ENCODE measurements at places on chromosomes 2 and 18. TPM values are rescaled to one million over a fixed set of nuclear protein-coding genes. Genes with fewer than 3 reads are reported as not detected.

DNA sequence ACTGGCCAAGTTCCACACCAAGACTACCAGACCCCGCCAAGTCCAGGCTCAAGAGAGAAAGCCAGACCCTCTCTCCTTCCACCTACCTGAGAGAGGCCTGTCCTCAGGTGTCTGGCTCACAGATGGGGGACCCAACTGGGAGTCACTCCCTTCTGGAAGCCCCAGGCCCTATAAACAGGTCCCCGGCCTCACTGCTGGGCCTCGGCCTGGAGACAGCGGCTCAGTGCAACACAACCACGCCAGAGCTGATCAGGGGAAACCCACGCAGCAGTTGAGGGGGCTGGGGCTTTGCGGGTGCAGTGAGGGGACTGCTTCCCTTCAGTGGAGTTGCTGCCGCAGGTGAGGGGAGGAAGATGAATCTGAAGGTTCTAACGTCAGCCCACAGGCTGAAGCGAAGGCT lies 22.8 kb upstream of the C1QL2 start:
- no peak for DNase-seq

Gene CHRNG
- not detected for total RNA-seq

- DNase-seq: peak; percentile 72
Observed at GRCh38 chr2:20227894-20228505, 3.1 kb upstream of the SDC1 start.

Gene CFAP65
- not detected for total RNA-seq

DNA sequence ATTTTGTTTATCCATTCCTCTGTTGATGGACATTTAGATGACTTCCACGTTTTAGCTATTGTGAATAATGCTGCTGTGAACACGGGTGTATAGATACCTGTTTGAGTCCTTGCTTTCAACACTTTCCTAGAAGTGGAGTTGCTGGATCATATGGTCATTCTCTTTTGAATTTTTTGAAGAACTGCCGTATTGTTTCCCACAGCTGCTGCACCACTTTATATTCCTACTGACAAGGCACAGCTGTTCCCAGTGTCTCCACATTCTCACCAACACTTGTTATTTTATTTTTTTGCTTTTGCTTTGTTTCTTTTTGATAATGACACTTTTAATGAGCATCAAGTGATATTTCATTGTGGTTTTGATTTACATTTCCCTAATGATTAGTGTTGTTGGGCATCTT lies 41.4 kb upstream of the KCNJ13 start:
- no peak for DNase-seq

GRCh38 chr2:141063406-141063805 lies 1067.4 kb downstream of the LRP1B start:
- DNase-seq: no peak

- no peak for DNase-seq
Observed at GRCh38 chr2:100592226-100592625, 29.4 kb downstream of the PDCL3 start.

Gene LTBP1
- total RNA-seq: 124 TPM

GRCh38 chr18:34647251-34647650 lies 62.8 kb upstream of the DTNA start:
- no peak for DNase-seq

GRCh38 chr2:38797953-38798352 lies 19.9 kb downstream of the GEMIN6 start:
- no peak for DNase-seq

DNA sequence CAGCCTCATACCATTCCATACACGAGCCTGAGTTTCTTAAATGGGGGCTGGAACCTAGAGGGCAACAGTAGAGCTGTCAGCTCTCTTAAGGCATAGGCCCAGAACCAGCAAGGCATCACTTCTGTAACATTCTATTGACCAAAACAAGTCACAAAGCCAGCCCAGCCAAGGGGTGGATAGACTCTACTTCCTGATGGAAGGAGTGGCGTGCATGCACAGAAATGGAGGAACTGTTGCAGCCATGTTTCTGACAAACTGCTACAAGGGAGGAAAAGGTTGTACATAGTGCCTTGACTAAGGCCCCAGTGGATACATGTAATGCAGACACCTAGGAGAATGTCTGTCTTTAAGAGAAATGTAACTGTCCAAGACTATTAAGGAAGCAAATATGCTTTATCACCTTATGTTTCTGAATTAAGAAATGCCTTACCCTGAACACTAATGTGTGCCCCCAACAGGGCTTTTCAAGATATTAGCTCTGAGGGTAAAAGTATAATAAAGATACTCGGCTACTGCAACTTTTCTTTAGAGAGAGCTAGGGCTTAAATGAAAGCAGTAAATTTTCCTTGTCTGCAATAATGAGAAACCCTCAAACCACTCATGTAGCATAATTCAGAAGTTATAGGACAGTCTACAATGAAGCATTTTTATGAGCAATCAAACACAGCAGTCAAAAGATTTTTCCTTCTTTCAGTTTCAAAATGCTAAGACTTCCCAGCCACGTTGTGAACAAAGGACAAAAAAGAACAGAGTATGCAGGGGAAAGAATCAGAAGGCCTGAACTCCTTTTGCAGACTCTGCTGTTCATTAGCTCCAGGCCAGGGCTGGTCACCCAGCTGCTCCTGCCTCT lies 35.1 kb upstream of the CDC42EP3 start:
- DNase-seq: no peak

Gene ABCA12
- not detected for total RNA-seq

- no peak for DNase-seq
Observed at GRCh38 chr2:48722391-48722790, 33.1 kb downstream of the LHCGR start.

Gene HOXD12
- total RNA-seq: not detected

DNA sequence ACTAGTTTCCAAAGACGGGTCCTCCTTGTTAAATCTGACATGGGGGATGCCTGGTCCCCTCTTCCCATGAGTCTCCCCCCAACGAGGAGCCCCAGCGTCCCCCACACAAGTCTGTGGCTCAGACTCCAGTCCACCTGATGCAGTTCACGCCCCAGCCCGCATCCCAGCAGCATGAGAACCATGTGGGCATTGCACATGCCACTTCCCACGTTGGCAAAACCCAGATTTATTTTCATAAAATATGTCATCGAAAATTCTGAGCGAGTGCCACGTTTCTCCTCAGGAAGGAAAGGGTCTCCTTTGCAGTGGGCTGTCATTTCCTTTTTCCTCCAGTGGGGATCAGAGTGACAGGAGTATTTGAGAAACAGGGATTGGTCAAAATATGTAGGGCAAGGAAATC lies 45.7 kb upstream of the TPO start:
- no peak for DNase-seq

Gene HOXD13
- not detected for total RNA-seq

Gene KCNE4
- 1.7 TPM for total RNA-seq

Gene MALL
- total RNA-seq: 19.6 TPM

- DNase-seq: no peak
Observed at GRCh38 chr2:159267921-159268320, 18.6 kb downstream of the WDSUB1 start.

GRCh38 chr2:240589375-240589774 lies 2.8 kb downstream of the CAPN10 start:
- peak; percentile 58 for DNase-seq

Gene CNTNAP5
- not detected for total RNA-seq

DNA sequence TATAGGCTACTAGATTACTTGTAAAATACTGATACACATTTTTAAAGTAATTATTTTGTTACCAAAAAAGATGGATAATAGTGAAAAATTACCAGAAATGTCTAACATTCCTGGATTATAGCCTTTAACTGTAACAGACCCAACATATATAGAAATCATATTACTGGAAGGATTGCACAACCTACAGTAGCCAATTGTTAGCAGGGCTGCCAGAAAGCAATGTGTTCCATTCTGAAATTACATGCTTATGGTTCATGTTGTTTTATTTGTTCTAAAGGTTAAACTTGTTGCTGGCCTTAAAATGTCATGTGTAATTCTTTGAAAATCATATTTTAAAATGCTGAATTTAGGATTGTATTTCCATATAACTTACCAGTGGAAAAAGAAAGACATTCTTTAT lies 793.6 kb upstream of the ACVR2A start:
- no peak for DNase-seq

GRCh38 chr2:30936977-30937376 lies 129.7 kb upstream of the CAPN13 start:
- no peak for DNase-seq

DNA sequence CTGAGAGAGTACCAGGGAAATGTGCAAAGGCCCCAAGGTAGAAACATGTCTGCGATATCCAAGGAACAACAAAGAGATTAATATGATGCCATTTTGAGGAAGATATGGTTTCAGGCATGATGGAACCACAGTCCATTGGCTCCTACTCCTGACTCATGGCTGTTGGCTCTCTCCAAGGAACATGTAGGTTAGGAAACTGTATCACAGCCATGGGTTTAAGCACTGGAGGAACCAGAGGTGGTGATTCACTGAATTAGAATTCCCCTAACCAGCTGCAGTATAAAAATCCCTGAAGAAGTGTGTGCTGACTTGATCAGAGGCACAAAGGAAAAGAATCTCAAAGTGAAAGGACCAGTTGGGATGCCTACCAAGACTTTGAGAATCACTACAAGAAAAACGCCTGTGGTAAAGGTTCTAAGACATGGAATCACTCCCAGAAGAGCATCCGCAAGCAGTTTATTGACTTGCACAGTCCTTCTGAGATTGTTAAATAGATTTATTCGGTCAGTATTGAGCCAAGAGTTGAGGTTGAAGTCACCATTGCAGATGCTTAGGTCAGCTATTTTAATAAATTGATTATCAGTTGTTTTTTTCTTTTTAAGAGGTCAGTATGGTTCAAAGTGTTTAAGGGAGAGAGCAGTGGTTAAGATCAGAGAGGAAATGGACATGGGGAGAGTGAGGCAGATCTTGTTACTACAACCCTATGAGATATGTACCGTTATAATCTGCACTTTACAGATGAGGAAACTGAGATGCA lies 110.7 kb upstream of the OTX1 start:
- DNase-seq: no peak

GRCh38 chr2:119678021-119678656 lies 862 bp upstream of the TMEM177 start:
- no peak for DNase-seq

DNA sequence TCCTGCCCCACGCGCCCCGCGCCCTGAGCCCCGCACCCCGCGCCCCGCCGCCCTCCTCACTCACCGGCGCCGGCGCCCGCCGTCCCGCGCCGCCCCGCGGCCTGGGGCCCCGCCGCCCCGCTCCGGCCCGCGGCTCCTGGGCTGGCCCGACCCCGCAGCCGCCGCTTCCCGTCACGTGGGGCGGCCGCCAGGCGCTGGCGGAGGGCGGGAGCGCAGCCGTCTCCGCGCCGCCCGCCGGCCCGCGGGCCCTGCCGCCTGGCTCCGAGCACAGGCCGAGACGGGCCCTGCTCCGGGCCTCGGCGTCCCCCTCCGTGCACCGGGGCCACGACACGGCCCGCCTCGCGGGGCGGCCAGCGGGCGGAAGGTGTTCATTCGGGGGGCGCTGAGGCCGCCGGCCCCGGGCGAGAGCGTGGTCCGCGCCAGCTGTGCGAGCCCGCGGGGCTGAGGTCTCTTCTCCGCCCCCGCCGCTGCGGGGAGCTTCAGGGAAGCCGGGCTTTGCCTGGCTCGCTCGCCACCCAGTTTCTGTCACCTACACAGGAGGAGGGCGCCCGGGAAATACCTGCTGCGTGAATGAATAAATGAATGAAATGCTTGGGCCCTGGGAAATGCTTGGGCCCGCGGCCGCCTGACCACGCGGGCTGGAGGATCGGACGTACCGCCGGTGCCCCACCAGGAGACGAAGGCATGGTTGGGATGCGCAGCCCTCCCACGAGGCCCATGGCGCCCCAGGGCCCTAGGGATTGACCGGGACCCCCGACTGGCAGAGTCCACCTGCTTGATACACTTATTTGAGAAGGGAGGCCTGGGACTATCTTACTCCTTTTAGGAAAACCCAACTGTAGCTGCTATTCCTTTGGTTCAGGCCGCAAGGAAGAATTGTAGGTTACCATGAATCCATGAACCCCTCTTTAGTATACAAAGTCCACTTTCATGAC lies at the start of gene TGFBRAP1:
TGFBRAP1 (minus strand) TSS at position 175 of the 935 bp plus-strand sequence. CDS start 21,434 bp downstream, outside the sequence.
- DNase-seq: no peak

DNA sequence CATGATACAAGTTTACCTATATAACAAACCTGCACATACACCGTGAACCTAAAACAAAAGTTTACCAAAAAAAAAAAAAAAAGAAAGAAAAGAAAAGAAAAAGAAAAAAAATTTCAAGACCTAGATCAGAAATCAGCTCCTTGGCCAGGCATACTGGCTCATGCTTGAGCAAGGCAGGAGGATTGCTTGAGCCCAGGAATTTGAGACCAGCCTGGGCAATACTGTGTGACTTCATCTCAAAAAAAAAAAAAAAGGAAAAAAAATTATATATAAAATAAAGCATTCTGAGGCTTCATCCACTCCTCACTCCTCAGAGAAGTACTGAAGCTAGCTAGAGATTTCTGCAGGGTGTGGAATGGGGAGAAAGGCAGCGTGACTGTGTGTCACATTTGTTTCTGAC lies 11.8 kb upstream of the PROC start:
- DNase-seq: no peak

Gene RBM44
- 0.81 TPM for total RNA-seq

GRCh38 chr2:199975273-199975895 lies 20.0 kb downstream of the MAIP1 start:
- DNase-seq: no peak

DNA sequence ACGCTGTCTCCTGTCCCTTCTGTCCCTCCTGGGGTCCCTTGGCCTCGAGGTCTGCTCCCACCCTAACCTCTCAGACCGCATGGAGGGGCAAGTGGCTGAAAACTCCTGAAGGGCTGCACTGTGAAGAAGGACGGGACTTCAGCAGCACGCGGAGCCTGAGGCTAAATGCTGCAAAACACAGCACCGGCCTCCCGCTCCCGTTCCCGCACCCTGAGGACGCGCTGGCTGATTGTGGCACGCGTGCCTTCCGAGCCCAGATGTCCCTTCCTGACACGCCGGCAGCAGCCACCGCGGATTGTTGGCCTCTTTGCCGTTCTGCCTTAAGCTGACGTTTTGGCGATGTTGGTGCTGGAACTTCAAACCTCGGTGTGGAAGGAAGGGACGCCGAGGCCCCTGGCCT lies 125.9 kb upstream of the CTDP1 start:
- no peak for DNase-seq

- DNase-seq: no peak
Observed at GRCh38 chr2:185583058-185583816, 155.4 kb upstream of the FSIP2 start.

DNA sequence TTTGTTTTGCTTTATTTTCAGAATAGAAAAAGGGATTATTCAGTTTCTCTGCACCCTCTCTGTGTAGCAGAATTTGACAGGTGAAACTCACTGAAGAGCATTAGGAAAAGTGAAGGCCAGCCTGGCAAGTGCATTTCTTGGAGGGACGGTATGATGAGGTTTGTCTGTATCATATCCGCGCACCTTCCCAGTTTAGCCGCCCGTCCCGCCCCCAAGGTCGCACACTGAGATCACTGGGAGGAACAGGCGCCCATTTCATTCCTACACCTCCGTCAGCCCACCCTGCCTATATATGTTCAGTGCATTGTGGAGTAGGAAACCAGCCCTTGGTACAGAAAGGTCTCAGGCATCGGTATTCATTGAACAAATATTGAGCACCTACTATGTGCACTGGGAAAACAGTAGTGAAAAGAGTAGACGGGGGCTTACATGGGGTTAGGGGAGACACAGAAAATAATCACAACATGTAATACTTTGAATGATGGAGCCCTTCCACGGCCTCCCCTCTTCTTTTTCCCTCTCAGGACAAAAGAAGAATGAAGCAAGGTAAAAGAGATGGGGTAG lies 678 bp upstream of the FECH start:
- DNase-seq: no peak

GRCh38 chr2:101754618-101755017 lies 57.1 kb downstream of the MAP4K4 start:
- DNase-seq: no peak

Gene ANTXR1
- total RNA-seq: 38.1 TPM

- no peak for DNase-seq
Observed at GRCh38 chr2:14330884-14331283, 301.6 kb upstream of the LRATD1 start.

- no peak for DNase-seq
Observed at GRCh38 chr2:178859730-178860129, 52.5 kb upstream of the TTN start.
